IPS DF 6.9 (cell line): ENCODE measurements at places on chromosomes 12 and 14.

GRCh38 chr14:34985740-34986139 lies 2.9 kb downstream of the SRP54 start:
- no peak for DNase-seq

GRCh38 chr14:100726550-100727085 lies at the start of gene DLK1:
DLK1 (plus strand) TSS chr14:100726892; CDS start chr14:100727069, 177 bp downstream.
- no peak for DNase-seq

DNA sequence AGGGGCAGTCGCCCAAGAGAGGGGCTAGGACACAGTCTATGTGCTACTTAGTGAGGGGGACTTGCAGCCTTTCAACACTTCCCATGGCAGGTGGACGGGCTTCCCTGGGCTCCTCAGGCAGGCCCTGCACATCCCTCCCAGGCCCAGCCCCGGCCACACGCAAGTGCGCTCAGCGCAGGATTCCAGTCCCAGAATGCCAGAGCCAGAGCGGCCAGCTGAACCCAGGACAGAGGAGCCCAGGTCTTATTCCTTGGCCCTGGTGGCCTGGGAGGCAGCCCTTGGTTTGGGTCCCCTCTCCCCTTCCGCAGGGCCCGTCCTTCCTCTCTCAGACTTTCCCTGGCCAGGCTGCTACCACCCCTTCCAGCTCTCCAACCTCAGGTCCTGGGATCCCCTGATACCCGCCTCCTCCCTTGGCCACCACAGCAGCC lies 12.0 kb downstream of the DLK1 start:
- DNase-seq = no peak

GRCh38 chr12:115010324-115010995 lies 326.5 kb upstream of the TBX3 start:
- no peak for DNase-seq

- no peak for DNase-seq
Observed at GRCh38 chr12:75815756-75816155, 215.8 kb downstream of the PHLDA1 start.

DNA sequence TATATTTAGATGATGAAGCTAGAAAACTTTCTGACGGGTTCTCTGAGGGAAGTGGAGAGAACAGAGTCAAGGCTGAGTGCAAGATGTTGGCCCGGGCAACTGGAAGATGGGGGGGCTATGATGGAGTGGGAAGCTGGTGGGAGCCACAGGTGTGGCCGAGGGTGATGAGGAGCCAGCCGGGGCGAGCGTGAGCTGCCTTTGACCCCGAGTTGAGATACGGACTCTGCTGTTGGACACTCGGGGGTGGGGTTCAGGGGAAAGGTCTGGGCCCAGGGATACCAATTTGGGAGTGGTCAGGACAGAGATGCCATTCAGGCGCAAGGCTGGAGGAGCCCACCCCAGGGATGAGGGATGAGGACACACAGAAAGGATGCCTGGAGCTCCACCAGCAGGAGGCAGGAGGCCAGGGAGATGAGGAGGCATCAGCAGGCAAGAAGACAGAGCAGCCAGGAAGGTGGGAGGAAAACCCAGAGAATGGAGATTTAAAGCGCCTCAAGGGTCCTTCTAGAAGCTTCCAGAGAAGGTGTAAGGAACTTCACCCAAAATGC lies 9.0 kb downstream of the SCARB1 start:
- no peak for DNase-seq
